Posterior cingulate gyrus (tissue), 11 donors: ENCODE measurements at places on chromosomes 5 and 9.

GRCh38 chr9:87498811-87499360 lies 1.2 kb downstream of the DAPK1 start:
- DNase-seq: no peak

DNA sequence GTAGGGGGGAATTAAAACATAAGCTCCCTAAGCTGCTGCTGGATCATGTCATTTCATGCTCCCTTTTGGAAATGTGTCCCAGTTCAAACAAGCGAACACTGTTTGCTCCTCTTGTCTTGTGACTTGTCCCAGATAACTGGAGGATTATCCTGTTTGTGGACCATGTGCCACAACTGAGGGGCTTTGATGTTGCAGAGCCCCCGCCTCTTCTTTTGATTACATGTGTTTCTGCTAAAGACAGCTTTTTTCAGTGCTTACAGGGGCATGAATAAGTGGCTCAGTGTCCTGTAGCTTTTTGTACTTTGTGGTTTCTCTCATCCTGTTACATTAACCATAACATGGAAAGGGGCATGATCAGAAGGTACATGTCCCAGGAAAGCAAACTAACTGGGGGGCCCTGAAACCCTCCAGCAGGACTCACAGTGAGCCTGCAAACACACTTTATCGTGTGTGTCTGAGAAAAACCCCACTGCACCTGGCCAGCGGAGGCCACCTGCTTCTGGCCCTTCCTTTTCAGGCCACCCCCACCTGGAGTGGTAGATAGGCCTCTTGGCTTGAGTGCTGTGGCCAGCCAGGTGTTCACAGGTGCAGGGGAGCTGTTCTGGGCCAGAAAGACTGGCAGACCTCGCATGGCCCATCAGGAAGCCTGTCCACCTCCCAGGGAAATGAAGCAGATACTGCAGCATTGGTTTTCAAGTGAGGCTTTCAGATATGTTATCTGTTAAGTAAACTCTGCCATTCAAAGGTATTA lies 285.6 kb downstream of the FANCC start:
- no peak for DNase-seq

- DNase-seq: no peak
Observed at GRCh38 chr9:107982745-107983144, 493.2 kb upstream of the KLF4 start.

GRCh38 chr9:125103770-125104460 lies 39.4 kb downstream of the SCAI start:
- no peak for DNase-seq

- DNase-seq: no peak
Observed at GRCh38 chr9:116859763-116860162, 172.7 kb downstream of the TRIM32 start.

DNA sequence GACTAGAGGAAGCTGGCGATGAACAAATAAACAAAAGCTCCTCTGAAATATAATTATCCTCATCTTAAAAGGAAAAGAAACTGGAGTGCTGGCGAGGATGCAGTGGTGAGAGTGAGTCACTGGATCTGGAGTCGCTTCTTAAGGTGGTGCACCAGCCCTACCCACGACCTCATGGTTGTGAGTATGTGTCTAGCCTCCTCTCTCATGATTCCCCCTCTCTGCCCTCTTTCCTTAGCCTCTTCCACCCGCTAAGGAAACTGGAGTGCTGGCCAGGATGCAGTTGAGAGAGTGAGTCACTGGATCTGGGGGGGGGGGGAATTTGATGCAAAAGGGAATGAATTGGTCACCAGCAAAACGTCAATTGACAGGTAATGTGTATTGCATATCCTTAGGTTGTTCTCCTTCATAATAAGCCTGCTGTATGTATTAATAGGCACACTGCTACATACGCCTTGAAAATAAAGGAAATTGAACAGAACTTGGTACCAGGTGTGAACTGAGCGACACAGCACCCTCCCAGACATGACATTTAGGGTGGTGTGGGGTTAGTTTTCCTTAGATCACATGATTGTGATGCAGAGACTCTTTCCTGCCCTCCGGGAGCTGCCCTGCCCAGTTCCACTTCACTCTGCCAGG lies 36.3 kb upstream of the EBF1 start:
- DNase-seq: no peak

- no peak for DNase-seq
Observed at GRCh38 chr5:150532151-150532550, 24.2 kb downstream of the NDST1 start.

GRCh38 chr9:98066235-98066634 lies 9.7 kb downstream of the NANS start:
- DNase-seq: no peak

DNA sequence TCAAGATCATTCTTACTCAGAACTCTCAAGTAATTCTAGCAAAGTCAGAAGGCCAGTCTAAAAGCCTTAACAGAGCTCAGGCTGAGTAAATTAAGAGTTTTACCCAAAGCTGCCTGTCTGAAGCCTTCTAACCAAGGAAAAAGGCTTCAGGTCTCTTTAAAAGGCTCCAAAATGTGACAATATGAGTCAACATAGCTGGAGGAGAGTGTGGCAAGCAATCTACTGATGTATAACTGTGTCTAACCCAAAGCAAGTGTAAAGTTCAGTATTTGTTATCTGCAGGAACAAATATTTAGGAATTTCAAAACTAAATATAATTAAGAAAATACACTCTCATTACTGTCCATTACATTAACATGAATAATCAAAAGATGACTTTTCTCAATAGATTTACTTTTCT lies 11.0 kb downstream of the ZBTB5 start:
- DNase-seq: no peak

DNA sequence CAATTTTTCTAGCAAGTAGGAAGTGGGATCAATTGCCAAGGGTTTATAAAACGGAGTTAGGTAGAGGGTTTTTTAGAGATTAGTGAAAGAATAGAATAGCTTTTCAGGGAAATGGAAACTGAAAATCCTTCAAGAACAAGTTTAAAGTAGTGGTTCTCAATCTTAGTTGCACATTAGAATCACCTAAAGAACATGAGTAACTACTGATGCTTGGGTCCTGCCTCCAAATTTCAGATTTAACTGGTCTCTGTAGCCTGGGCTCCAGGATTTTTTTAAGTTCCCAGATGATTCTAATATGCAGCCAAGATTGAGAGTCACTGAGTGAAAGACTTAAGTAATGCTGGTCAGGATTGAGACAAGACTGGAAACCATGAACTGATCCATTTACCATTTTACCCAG lies 20.5 kb downstream of the ELOVL7 start:
- DNase-seq: no peak

DNA sequence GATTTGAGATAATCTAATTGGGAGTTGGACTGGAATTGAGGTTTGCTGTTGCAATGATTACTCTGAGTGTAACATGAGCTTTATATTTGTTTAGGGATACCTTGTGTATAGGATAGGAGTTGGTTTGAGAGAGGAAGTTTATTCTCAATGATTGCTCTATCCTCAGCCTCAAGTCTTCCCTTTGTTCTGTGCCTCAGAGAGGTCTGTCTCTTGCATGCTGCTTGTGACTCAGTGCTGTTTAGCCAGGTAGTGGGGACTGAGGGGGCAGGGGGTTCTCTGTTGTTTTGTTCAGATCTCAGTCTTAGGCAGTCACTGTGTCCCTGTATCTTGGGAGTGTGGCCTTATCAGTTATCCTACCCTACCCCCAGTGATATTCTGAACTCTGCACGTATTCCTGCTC lies 192.1 kb downstream of the SPATA31D1 start:
- DNase-seq: no peak

- no peak for DNase-seq
Observed at GRCh38 chr9:16681652-16681987, 188.8 kb downstream of the BNC2 start.

DNA sequence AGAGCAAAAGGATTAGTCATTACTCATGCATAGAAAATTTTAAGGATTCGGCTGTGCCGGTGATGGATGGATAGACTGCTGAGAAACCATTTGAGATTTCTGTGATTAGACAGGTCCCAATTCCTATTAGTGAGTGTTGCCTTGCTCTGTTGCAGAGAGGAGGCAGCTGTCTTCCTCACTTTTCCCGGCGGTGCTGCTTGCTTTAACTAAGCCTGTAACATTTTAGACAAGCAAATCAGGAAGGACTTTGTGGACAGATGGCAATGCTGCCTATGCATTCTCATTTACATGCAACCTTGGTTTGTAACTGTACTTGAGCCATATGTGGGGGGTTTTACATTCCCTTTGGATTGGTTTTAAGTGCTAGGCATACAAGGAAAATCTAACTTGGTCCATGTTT lies 1176.3 kb downstream of the CDH18 start:
- no peak for DNase-seq

DNA sequence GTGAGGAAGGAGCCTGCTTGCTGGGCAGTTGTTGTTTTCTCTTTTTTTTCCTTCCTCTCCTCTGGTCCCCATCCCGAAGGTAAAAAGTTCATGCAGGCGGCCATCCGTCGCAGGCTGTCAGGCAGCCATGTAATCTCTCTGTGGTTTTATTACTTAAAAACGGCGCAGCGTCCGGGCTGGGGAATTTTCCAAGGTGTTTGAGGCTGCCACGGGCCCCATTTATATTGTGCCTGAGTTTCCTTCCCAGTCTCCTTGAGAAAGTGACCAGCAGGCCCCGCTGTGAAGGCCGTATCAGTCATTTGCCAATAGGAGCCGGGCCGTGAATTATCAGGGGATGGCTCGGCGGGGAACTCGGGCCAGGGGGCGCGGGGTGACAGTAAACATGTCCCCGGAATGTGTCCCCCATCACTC lies 289.7 kb downstream of the PBX3 start:
- no peak for DNase-seq

- no peak for DNase-seq
Observed at GRCh38 chr5:14588758-14589543, 7.4 kb downstream of the OTULINL start.

DNA sequence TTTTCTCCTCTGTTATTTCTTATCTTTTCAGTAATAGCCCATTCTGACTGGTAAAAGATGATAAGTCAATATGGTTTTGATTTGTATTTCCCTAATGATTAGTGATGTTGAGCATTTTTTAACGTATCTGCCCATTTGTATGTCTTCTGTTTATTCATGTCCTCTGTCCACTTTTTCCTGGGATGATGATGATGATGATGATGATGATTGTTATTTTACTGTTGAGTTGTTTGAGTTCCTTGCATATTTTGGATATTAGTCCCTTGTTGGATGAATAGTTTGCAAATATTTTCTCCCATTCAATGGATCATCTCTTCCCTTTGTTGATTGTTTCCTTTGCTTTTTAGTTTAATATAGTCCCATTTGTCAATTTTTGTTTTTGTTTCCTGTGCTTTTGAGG lies 27.0 kb downstream of the UTP15 start:
- DNase-seq: no peak

GRCh38 chr9:3578786-3579185 lies 53.0 kb upstream of the RFX3 start:
- no peak for DNase-seq

DNA sequence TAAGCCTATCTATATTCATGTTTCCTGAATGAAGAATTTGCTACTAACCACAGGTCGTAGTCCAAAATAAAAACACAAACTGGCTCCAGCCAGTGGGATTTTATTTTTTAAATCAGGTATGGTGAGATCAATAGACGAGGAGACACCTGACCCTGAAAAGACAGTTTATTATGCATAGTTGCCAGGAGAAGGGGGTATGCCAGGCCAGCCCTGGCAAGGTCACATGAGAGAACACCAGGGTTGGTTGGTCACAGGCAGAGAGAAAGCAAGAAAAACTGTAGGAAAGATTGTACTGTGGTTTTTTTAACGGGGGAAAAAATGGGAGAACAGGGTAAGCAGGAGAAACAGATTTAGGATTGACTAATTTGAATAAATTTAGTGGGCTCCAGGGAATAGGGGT lies 125.3 kb downstream of the CDH18 start:
- no peak for DNase-seq

DNA sequence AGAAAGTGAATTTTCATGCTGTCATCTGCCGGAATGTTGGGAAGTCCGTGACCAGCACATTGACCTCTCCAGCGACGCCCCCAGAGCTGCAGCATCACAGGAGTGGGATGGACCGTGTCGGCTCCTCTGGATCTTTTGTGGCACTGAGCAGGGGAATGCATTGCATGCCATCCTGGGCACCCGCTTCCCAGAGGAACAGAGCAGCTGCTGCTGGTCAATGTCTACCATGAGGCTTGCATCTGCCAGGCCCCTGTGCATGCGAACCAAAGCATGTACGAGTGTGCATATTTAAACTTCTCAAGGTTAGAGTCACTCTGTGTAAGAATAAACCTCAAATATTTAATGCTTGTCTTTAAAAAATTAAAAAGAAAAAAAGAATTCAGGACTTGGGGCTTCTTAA lies 414.8 kb downstream of the GADD45G start:
- no peak for DNase-seq

DNA sequence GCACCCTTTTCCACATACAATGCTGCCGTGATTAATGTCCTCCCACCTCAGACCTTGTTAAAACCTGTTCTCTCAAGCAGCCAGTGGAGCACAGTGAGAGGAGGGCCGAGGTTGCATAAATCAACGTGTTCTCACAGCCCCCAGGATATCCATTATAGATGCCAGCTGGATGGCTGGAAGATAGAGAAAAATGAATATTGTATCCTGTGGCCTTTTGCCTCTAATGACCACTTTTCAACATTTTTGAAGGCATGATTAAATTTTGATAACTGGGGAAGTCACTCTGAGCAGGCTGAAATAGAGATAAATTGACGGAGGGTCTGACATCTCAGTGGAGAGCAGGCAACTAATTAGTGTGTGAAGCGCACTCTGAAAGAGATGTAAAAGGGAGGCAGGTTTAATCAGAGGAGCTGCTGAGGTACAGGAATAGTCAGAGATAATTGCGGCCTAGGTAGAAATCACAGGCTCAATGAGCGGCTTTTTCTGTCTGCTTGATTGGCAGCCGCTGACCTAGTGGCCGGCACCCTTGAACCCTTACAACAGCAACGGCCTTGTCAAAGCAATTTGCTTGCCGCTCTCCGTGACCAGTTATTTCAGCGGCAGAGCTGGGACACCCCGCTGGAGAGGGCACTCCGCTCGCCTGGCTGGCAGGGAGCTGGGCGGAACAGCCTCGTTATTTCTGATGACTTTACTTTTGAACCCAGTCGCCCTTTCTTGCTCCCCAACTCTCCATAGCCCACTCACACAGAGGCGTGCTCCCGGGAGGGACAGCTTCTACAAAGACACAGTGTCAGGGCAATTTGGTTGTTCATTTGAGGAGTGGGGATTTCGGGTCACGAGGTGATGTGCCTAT lies 560.7 kb downstream of the PSAT1 start:
- no peak for DNase-seq

DNA sequence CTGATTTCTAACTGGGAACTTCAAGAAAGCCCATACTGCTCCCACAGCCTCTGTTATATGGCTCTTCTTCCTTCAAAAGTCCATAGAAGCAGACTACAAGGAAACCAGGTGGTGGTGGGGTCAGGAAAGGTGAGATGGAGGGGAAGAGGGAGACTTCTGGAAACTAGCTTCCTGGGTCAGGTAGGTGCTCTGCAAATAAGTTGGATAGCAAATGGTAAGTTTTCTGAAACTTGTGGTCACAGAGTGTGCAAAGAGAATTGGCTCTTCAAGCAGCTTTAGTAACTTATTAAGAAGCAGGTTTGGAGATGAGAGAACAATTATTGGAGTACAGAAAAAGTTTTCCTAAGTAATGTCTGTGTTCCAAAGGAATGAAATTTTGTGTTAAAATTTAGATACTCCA lies 316.9 kb downstream of the ADGRV1 start:
- no peak for DNase-seq

- DNase-seq: no peak
Observed at GRCh38 chr5:96962540-96962991, 26.7 kb downstream of the LNPEP start.
